Hypothalamus (tissue), 51 donors: ENCODE measurements at places on chromosomes 2 and 18.

DNA sequence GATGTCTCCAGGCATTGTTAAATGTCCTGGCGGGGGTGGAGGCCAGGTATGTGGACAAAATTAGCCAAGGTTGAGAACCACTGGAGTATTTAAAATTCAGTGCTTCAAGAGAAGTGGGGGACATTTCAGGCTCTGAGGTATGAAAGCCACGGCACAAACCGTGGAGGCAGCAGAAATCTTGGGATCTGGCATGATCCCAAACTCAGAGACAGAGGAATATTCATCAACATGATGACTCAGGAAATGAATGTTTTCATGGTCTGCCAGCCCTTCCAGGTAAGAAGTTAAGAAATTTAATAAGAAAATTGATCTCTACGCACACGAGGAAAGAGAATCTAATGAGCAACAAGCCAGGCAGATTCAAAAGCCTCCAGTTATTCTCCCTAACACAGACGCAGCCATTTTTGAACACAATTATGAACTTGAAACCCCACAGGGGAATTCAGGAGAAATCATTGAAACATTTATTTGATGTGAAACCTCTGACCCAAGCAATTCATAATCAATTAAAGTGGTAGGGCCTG lies 11.3 kb upstream of the GRP start:
- no peak for DNase-seq

GRCh38 chr2:205733648-205734047 lies 51.3 kb downstream of the NRP2 start:
- DNase-seq: no peak

GRCh38 chr2:24512404-24512803 lies 21.4 kb downstream of the NCOA1 start:
- DNase-seq: no peak

- DNase-seq: no peak
These were observed 6.7 kb downstream of the CRIM1 start for GRCh38 chr2:36362291-36362690.

GRCh38 chr2:28354920-28355520 lies 37.6 kb upstream of the FOSL2 start:
- DNase-seq: no peak

- no peak for DNase-seq
These were observed 432.3 kb downstream of the NBAS start for GRCh38 chr2:15128846-15129245.

- no peak for DNase-seq
These were observed 10.5 kb downstream of the IMPACT start for GRCh38 chr18:24436939-24437338.

GRCh38 chr2:2689306-2689705 lies 358.2 kb upstream of the MYT1L start:
- DNase-seq: no peak
